ENCODE measurements at places on chromosomes 5 and 9. TPM values are rescaled to one million over a fixed set of nuclear protein-coding genes. Genes with fewer than 3 reads are reported as not detected.

DNA sequence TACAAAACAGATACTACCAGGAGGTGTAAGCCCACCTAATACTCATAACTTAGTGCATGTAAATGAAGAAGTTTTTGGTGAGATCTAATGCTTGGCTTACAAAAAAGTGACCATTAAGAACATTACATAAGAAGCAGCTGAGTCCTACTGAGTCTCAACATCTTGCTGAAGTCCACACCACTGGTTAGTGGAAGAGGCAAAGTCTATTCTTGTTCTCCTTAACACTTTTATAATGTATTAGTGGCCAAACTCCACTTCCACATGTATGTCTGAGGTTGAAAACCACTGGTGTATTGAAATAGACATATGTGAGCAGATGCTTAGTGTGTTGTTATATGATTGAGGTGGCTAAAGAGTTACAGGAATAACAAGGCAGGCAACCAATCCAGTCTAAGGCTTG, 18.9 kb upstream of the GDA start:
- no peak for DNase-seq

GRCh38 chr9:134391319-134392231, 65.3 kb downstream of the RXRA start:
- no peak for DNase-seq

Gene PLAC8L1
- 0.30 TPM for total RNA-seq

Gene PCDHB4
- total RNA-seq = 2.3 TPM

Gene ENHO
- 27.9 TPM for total RNA-seq

DNA sequence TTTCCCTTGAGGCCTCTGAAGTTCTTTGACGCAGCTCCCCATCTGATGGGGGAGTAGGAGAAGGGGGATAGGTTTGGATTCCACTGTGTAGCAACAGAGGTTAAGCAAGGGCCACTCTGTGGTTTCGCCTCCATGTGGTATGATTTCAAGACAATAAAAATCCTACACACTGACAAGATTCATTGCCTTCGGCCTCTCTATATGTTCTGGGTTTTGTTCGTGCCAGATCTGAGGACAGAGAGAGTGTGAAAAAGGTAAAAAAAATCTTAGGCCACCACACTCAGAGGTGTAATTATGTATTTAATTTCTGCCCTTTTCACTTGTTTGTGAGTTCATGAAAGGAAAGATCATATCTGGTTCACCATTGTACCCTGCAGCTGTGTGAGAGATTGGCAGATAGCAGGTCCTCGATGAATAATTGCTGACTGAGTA, 715.2 kb upstream of the ZNF608 start:
- DNase-seq = no peak

Gene PCDH12
- total RNA-seq = not detected

GRCh38 chr5:38134810-38135209, 123.5 kb upstream of the EGFLAM start:
- no peak for DNase-seq

GRCh38 chr5:7871653-7872052, 2.7 kb downstream of the MTRR start:
- no peak for DNase-seq

GRCh38 chr9:112764344-112764743, 13.8 kb downstream of the SNX30 start:
- DNase-seq = no peak

- DNase-seq = no peak
These were observed 8.9 kb upstream of the ELOVL7 start for GRCh38 chr5:60852940-60853339.

GRCh38 chr5:116444373-116445295, 130.0 kb downstream of the SEMA6A start:
- DNase-seq = no peak

DNA sequence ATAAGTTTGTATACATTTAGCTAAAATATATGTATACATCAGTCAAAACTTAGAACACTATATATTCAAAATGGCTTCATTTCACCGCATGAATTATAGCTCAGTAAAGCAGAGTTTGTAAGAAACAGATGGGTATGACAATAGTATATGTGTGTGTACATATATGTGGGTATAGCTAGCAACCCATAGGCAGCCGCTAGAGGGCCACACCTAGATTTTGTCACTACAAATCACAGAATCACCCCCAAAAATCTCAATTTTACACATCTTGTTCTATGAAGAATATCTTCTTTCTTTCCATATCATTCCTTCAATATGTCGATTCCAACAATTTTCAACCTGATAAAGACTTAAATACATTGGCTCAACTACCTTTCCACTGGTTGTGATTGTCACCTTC, 357.8 kb upstream of the CCNG1 start:
- DNase-seq = peak; percentile 41

DNA sequence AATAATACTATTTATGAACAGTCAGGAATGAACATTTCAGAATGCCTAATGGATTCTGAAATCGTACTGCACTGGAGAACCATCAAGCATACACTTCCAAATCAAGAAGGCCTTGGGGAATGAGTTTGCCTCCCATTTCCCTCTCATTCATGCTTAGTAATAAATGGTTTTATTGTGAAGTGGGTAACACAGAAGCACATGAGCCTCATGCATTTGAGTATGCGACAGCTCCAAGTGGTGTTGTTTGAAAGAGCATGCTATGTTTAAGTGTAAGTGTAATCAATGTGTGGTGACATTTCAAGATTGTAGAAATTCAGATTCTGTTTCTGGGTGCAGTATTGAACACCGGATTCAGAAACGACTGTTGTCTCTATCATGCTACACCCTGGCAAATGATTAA, 60.0 kb downstream of the SGCD start:
- no peak for DNase-seq

Gene GMCL2
- total RNA-seq = not detected

- no peak for DNase-seq
These were observed 184.5 kb downstream of the DENND1A start for GRCh38 chr9:123745451-123745850.

GRCh38 chr5:105726093-105726492, 1944.6 kb downstream of the EFNA5 start:
- no peak for DNase-seq

Gene NR2F1-AS1
- 0.76 TPM for total RNA-seq

GRCh38 chr5:159923008-159923407, 6.7 kb downstream of the ADRA1B start:
- DNase-seq = no peak

DNA sequence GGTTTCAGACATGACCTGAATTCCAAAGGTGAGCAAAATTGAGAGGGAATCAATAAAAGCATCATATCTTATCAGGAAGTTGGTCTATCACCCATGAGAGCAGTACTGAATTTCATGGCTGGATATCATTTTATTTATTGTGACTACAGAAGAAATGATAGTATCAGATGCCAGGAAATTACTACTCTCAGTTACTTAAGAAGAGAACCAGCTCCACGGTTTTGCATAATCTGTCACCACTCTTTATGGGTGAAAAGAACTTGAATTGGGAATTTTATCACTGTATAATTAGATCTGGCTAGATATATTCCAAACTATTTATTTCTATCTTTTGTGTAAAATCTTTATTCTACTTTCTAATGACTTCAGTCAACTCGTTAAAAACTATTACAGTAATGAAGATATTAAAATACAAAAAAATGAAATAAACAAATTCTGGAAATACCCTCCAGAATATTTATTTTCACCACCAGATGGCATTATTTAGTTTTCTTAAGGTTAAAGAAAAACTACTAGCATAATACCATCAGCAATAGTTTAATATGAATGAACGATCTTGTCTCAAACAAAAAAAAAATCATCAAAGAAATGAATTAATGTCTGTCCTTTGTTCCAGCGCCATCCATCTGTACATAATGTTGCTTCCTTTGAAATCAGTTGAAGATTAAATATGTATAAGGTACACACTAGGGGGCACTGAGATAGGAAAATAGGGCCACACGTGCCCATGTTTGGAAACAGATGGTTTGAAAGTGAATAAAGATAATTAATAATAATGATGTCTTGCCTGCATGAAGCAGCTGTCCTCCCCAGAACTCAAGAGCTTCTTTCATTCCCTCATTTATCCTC, 84.7 kb upstream of the SLCO6A1 start:
- no peak for DNase-seq

DNA sequence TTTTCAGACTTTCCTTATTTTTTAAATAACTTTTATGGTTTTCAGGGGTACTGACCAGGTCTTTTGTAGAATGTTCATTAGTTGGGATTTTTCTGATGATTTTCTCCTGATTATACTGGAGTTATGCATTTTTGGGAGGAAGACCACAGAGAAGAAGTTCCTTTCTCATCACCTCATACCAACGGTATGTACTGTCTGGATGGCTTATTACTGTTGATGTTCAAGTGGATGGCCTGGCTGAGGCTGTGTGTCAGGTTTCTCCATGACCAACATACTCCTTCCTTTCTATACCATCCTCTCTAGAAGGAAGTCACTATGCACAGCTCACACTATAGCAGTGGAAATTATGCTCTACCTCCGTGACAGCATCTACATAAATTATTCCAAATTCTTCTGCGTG, 71.1 kb upstream of the NR3C1 start:
- DNase-seq = no peak

GRCh38 chr9:95762322-95762721, 113.2 kb upstream of the ERCC6L2 start:
- DNase-seq = no peak

DNA sequence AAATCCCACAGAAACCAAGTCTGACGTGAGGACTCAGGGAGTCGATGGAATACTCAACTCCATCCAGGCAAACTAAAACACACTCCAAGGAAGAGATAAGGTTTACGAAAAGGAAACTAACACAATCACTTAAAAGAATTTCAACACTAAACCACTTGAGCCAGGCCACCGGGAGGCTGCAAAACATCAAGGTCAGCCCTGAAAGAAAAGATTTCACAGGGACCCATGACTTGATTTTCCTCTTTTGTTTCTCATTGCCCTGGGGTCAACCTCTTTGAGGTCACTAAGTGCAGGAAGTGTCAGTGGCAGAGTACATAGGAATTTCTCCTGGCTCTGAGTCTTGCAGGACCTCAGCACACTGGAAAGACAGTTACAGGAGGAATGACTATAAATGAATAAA, 77.8 kb upstream of the TARS1 start:
- DNase-seq = no peak

Gene ZSWIM6
- total RNA-seq = 12.7 TPM

GRCh38 chr9:136926749-136927148, 17.8 kb downstream of the FBXW5 start:
- no peak for DNase-seq

DNA sequence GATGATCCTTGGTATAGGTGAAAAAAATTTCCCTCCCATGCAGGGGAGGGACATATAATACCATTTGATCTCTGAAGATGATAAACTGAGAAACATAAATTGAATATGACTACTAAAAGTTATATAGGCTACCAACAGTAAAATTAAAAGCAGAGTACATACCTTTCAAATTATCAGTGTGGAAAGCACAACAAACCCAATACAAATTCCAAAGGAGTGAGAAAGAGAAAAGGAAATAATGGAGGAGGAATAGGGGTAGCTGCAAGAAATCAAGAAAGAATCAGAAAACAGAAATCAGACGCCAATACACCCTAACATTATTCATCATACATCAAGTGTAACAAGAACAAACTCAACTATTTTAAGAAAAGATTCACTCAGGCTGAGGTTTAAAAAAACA, 17.7 kb downstream of the GNAQ start:
- no peak for DNase-seq

Gene TYRP1
- 0.14 TPM for total RNA-seq

Gene SLC6A19
- not detected for total RNA-seq

Gene ZFP62
- total RNA-seq = 35.7 TPM

GRCh38 chr9:35374436-35374835, 115.5 kb upstream of the RUSC2 start:
- DNase-seq = no peak

DNA sequence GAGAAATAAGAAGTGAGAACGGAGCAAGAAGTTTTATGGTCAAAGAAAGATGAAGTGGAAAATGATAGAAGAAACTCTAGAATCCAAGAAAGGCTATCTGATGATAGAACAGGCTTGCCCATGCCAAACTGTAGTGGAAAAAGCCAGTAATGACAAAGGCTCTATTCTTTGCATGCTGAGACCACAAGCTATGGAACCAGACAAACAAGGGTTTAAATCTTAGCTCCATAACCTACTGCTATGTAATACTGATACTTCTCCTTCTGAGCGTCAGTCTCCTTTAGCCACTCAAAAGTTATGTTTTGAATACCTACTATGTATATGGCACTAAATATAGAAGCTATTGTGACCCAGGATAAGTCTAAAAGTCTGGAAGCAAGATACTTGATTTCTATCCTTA, 51.2 kb upstream of the TRIM32 start:
- no peak for DNase-seq

- peak; percentile 41 for DNase-seq
These were observed 1005.7 kb downstream of the DTWD2 start for GRCh38 chr5:117982691-117983090.

DNA sequence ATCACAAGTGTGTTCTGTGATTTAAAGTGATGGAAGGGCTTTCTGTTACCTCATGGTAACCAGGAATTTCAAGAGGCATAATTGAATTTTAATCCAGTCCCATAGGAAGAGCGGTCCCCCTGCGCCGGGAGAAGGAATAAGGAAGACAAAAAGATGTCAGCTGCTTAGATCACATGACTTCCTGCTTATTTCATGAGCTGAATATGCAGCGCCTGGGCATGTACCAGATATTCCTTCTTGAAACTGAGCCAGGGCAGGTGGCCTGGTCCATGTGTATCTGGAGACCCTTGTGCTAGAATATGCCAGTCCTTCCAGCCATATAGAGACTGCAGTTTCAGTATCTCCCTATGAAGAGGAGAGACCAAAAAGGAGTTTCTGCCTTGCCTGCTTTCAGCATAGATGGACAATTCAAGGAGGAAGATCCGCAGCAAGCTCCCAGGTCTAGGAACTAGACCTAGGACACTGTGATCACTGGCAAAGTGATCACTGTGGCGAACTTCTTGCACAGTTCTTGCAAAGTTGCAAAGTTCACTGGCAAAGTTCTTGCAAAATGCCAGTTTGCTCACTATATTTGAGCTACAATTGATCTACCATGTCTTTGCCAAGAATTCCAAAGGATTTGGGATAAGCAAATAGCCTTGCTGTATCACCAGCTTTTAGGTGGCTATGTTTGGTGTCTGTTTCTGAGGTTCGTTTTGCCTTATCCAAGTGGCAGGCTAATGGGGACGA, 102.9 kb upstream of the PHYKPL start:
- DNase-seq = no peak

Gene CPLANE1
- 6.5 TPM for total RNA-seq

- no peak for DNase-seq
These were observed 10.0 kb downstream of the HOMER1 start for GRCh38 chr5:79503794-79504495.

Gene IL13
- total RNA-seq = not detected

Gene SPATA31C1
- not detected for total RNA-seq

DNA sequence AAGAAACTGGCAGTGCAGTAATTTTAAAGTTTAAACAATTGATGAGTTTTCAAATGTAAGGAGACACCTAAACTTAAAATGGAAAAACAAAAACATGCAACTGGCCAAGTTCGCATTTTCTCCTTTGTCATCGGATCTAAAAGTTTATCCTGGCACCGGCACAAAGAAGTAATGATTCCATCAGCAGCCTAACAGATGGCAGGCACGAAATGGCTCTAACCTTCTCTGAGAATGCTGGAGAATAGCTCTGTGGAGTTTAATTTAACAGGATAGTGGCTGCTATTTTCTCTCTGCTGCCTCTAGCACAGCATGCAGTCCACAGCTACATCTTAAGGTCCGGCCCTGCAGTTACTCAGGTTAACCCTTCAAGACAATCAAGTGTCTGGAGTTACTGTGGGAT, 82.2 kb downstream of the PRELID2 start:
- no peak for DNase-seq
